Inflammatory macrophage treated with lipopolysaccharide for 4 hours (primary cell): ENCODE measurements at places on chromosomes 6 and 20.
A peak's percentile ranks its signal among the peaks of the same experiment; 100 is the strongest.

GRCh38 chr6:54847799-54848597 lies 1.4 kb downstream of the FAM83B start:
- no peak for DNase-seq

GRCh38 chr20:33163856-33164762 lies 3.9 kb upstream of the BPIFA2 start:
- no peak for DNase-seq

GRCh38 chr6:3350252-3350796 lies 91.6 kb downstream of the PSMG4 start:
- DNase-seq = no peak

GRCh38 chr20:3929713-3930060 lies 40.5 kb downstream of the PANK2 start:
- DNase-seq = peak; percentile 40

DNA sequence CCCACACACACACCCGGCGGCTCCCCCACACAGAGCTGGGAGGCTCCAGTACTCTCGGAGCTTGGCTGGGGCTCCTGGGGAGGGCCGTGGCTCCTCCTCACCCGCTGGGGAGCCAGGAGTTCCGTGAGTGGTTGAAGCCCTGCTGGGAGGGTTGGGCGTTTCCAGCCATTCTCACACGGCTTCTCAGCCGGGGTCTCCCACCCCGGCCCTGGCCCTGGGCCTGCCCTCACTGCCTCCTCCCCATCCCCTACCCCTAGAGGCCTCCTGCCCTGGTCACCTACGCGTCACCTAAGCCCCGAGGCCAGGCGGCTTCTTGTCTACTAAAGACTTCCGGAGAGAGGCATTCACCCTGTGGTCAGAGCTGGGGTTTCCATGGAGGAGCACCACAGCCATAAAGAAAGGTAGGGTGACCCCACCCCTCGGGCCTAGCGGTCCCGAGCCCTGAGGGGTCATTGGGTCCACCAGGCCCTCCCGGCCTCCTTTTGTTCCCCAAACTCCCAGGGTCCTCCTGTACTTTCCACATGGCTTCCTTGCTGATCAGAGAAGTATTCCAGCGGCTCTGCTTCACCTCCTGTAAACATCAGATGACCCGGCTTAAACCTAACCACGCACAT lies 99.3 kb downstream of the TTLL2 start:
- no peak for DNase-seq

- no peak for DNase-seq
Measured at GRCh38 chr6:11714116-11714797, 64.3 kb downstream of the ADTRP start.

- no peak for DNase-seq
Measured at GRCh38 chr6:20438462-20439070, 36.9 kb downstream of the E2F3 start.

DNA sequence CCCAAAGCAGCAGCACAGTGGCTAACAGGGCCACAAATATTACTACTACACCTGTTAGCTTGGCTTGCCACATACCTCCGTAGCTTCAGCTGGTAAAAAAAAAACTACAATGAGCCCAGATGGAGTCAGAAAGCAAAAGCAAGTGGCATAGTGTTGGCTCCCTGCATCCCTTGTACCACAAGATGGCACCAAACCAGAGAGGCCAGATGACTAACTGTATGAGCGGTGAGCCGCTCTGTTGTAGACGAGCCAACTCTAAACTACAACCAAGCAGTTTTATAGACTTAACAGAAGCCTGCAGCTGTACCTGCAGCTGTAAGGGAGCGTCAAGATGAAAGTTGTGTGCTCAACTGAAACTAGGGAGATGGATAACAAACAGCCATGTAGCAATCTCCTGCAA lies 84.5 kb upstream of the MCHR2 start:
- DNase-seq = no peak

GRCh38 chr6:21228411-21228810 lies 365.1 kb upstream of the SOX4 start:
- DNase-seq = no peak

- no peak for DNase-seq
Measured at GRCh38 chr20:24753130-24753529, 195.9 kb upstream of the CST7 start.

DNA sequence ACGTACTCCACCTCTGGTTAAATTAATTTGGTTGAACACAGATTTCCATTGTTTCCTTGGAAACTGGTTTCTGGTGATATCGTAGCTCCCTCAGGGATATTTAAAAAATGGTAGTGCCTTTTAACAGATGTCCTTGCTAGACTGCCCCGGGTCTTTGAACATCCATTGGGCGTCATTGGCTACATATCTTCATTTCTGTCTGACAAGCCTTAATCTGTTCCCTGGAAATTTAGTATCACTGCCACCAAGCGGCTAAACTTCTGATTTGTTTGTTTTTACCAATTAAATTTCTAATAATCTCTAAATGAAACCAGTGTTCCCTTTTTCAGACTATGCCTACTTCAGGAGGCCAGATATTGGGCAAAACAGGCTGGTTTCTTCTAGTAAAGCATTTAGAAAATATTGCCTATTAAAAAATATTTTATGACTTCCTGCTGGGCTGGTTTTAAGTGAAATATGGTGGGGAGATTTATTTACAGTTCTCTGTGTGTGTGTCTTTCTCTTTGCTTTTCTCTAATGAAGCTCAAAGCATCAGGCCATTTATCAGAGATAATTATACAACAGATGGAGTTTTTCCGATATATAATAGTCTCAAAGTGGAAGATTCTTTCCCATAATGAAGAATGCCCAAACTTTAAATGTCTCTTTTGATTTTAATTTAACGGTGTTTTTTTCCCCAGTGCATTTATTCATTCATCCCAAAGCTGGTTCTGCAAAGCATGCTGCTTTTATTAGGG lies 249.5 kb downstream of the ZFAND3 start:
- no peak for DNase-seq

GRCh38 chr6:119032428-119032827 lies 46.0 kb downstream of the FAM184A start:
- DNase-seq = no peak

- DNase-seq = no peak
Measured at GRCh38 chr6:124670801-124671200, 291.4 kb upstream of the RNF217 start.

DNA sequence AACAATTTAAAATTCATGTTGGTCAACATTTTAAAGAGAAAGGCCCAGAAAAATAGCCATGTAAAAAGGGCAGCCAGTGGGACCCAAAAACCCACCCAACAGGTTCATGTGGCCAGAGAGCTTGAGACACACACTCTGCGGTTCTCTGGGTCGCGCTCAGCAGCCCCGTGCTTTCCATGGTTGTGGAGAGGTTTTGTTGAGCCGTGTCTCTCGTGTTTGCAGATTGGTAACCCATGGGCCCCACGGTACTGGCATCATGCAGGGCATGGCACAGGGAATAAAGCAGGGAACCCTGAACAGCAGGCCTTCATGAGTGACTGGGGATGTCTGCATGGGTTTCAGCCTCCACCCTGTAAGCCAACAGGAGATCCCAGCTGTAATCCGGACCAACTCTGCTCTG lies 127.7 kb upstream of the CST7 start:
- DNase-seq = no peak

DNA sequence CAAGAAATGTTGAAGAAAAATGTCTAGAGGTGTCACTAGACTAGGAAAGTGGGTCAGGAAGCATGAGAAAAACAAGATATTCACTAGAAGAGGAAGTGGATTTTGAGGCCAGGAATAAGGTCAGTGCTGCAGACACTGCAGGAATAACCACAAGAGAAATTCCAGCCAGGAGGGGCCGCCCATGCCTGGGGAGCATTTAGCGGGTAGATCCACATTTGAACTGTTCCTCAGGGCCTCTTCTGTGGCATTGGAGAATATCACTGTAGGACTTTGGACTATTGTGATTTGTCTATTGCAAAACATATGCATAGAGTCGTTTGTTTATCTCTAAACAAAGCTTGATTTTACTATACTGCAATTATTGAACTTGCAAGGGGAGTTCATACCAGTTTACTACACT lies 49.6 kb upstream of the CCDC28A start:
- peak; percentile 55 for DNase-seq

- peak; percentile 66 for DNase-seq
Measured at GRCh38 chr20:62658593-62659178, 16.4 kb downstream of the SLCO4A1 start.

DNA sequence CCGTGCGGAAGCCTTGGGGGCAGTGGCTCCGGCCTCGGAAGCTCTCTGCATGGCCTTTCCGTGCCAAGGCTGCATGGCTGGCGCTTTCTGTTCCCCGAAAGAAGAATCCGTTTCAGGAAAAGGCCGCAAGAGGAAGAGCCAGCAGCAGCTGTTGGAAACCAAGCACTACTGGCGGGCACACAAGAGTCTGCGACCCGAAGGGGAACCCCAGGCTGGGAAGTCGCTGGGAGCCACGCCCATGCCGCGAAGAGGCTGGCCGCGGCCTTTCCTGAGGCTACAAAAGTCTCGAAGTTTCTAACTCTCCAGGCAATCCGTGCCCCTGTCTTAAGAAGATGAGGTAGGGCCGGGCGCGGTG lies at the start of gene CGAS:
Gene CGAS (minus strand): TSS at position 191 of the 355 bp plus-strand sequence. CDS start 116 bp downstream, at position 75.
- peak; percentile 94 for DNase-seq

GRCh38 chr6:74857157-74857556 lies 348.7 kb downstream of the COL12A1 start:
- no peak for DNase-seq

- DNase-seq = no peak
Measured at GRCh38 chr6:2441601-2442475, 196.4 kb upstream of the GMDS start.

DNA sequence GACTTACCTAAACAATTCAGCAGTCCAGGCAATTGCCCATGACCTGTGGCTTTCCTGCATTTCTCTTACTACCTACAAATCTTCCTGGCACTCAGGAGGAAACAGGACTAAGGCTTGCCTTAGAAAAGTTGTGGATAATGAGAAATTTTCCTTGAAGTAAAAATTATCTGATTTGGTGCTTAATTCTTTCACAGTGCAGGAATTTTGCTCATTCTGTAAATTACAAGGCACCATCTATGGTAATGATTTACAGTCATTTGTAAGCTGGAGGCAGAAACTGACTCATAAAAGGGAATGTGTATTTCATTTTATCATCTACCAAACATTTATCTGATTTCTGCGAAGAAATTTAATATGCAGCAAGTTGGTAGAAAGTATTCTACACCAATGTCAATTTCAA lies 211.5 kb upstream of the FKBP1C start:
- DNase-seq = no peak

- no peak for DNase-seq
Measured at GRCh38 chr6:109523478-109523877, 40.5 kb upstream of the ZBTB24 start.
